G401 (cell line): ENCODE measurements at places on chromosomes 4 and X.

DNA sequence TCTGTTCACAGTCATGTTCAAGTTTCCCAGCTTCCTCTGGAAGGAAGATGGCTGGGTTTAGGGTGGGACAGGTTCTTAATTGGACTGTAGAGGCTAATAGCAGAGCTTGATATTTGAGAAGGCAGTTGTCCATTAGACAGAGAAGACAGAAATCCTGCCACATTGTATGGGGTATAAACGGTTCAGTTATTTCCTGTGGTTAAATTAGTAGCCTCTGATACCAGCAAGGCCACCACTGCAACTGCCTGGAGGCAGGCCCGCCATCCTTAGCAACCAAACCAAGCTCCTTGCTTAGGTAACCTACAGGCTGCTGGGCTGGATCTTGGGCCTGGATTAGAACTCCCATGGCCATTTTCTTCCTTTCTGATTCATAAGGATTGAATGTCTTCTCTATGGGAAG is 1367.0 kb downstream of the PCDH7 start:
- DNase-seq, result no peak

DNA sequence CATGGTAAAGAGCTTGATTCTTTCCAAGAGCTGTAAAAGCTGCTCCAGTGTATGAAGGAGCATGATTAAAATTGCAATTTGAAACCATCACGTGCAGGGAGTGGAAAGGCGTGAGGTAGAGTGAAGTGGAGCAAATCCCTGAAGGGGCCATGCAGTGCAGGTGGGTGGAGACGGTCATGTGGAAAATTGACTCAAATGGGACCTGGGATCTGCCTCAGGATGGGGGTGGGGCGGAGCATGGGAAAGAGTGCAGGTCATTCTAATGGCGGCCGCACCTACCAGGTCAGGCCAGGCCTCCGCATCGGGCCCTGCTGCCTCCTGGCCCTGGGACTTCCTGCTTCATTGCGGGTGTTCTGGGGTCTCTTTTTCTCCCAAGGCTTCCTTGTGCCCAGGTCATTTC is 25.3 kb upstream of the TRIM60 start:
- no peak for DNase-seq

DNA sequence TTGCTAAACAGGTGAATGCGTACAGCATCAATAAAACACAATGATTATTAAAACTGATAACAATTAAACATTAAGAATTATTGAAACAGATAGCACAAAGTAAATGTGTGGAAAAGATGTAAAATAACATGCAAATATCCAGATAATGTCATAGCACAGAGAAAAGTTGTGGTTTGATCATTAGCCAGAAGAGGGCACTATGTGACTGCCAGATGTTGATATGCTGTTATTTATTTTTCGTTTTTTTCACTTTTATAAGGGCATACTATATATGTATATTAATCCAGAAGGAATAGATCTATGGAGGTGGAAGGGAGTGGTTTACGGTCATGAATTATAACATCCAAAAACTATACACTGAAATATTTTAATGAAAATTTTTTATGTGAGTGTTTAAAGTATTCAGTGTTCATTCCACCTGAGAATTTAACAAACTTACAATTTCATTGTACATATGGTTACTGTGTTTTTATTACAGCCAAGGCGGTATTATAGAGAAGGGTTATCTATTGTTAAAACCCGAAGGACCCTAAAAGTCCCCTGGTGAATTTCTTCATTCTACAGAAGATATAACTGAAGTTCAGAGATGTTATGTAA is 211.9 kb upstream of the UGT8 start:
- DNase-seq, result peak; percentile 22

DNA sequence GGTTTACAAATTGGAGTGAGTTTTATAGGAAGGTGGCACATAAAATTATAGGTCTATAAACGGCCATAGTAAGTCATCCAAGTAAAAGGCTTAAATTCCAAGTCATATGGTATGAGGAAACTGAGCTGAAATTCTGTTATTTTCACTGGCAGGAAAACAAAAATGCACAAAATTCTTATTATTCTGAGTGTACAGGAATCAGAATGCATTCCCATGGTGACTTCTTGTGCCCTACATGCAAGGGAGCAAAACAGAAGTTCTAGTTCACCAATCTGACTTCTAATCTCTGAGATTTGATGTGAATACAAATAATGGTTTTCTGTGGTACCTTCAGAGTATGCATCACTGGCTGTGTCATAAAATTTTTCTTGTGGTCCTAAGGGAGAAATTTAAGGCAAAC is 102.9 kb downstream of the CLCN4 start:
- no peak for DNase-seq

- peak; percentile 97 for DNase-seq
These were observed at the start of gene TSPYL2 for GRCh38 chrX:53081925-53082772. Gene TSPYL2, plus strand, starts transcription at chrX:53082367. Its CDS starts 132 bp downstream, at chrX:53082499.

GRCh38 chrX:16702700-16703599 is 9.5 kb downstream of the CTPS2 start:
- DNase-seq, result no peak

- DNase-seq, result no peak
These were observed 46.9 kb downstream of the STK32B start for GRCh38 chr4:5098176-5098575.

DNA sequence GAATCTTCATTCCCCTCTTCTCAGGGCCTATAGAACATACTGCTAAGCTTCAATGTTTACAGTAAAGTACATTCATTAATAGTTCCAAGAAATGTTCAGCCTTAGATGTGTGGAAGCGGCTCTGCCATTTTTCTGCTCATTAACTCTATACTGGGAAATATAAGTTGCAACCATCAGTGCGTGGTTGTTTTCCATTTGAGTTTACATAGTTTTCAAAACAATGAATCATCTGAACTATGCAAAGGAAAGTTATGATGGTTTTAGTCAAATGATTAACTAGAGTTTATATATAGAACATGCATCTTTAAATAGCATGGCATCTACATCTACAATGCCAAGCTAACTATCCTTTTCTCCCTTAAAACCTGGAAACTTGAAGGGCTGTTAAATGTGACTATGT is 29.6 kb downstream of the LEF1 start:
- no peak for DNase-seq

DNA sequence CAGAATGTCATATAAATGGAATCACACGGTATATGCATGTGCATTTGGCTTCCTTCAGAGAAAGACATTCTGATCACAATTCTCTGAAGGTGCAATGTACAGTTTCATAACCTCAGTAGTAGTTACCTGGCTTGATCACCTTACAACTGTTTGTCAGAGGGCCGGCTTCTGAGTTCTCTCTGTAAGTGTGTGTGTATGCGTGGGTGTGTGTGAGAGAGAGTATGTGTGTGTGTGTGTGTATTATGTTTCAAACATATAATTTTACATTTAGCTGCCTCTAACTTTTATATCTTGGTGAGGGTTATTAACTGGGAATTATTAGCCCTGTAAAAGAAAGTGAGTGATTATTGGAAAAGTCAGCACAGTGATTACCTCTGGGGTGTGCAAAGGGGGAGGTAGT is 8.0 kb upstream of the LOC101059915 start:
- DNase-seq, result no peak
